ENCODE measurements at places on chromosomes 11 and 22. TPM values are rescaled to one million over a fixed set of nuclear protein-coding genes. Genes with fewer than 3 reads are reported as not detected.

- no peak for DNase-seq
- no peak overlapping the region for H3K27ac ChIP-seq
- no peak overlapping the region for H3K4me3 ChIP-seq
- H3K27me3 ChIP-seq: no peaks in the 10 kb centered on the region
Observed at GRCh38 chr11:3077189-3077836, 20.1 kb upstream of the CARS1 start.

DNA sequence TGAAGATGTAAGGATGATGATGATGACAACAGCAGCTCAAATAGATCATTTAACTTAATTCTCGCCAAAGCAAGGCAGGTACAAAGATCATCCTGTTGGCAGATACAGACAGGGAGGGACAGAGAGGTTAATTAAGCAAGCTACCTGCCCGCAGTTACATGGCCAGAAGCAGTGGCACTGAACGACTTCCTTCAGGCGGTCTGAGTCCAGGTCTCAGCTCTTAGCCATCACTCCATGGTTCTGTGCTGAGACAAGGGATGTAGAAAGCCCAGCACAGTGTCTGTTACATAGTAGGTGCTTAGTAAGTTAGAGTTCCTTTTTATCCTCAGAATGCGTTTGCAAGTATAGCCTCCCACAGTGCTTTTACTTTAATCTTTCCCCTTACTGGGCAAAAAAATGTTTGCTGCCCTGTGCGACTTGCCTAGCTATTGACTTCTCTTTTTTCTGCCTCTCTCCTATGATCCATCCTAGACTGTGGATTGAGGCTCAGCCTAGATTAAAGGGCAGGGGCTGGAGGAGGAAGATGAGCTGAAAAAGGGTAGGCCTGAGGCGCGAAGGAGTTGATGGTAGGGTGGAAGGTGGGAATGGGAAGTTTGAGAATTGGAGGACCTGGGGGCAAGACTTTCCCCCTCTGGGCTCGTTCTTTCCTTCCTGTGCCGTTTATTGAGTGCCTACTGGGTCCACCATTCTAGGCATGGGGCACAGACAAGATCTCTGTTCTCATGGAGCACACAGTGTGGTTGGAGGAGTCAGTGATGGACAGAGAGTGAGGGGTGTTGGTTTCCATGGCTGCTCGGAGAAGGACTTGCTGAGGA, 108.2 kb upstream of the OR4B1 start:
- no peak overlapping the region for H3K4me3 ChIP-seq
- H3K27me3 ChIP-seq: no peaks in the 10 kb centered on the region
- no peaks in the 10 kb centered on the region for H3K36me3 ChIP-seq
- no peak for DNase-seq

GRCh38 chr11:1260023-1260501, 37.2 kb downstream of the MUC5B start:
- no peak overlapping the region for H3K27ac ChIP-seq
- DNase-seq: peak; percentile 60
- H3K4me1 ChIP-seq: no peaks in the 10 kb centered on the region
- H3K36me3 ChIP-seq: no peaks in the 10 kb centered on the region
- H3K4me3 ChIP-seq: no peak overlapping the region
- H3K27me3 ChIP-seq: no peaks in the 10 kb centered on the region

The ANGPTL5 gene
- polyA plus RNA-seq: not detected

The STK33 gene
- polyA plus RNA-seq: not detected

The SLC22A9 gene
- polyA plus RNA-seq: not detected

All from GM23248 (cell line).